Stimulated activated CD4-positive, alpha-beta T cell treated with anti-CD3 and anti-CD28 coated beads, TNF-alpha, amount 100 ng/mL, for 24 hours (primary cell): ENCODE measurements at places on chromosomes 3 and 15.

- no peak for DNase-seq
Observed at GRCh38 chr15:85631018-85631417, 163.7 kb downstream of the KLHL25 start.

- DNase-seq, result no peak
Observed at GRCh38 chr15:92651877-92652575, 3.5 kb downstream of the FAM174B start.

- no peak for DNase-seq
Observed at GRCh38 chr3:14283813-14284438, 105.3 kb downstream of the LSM3 start.

DNA sequence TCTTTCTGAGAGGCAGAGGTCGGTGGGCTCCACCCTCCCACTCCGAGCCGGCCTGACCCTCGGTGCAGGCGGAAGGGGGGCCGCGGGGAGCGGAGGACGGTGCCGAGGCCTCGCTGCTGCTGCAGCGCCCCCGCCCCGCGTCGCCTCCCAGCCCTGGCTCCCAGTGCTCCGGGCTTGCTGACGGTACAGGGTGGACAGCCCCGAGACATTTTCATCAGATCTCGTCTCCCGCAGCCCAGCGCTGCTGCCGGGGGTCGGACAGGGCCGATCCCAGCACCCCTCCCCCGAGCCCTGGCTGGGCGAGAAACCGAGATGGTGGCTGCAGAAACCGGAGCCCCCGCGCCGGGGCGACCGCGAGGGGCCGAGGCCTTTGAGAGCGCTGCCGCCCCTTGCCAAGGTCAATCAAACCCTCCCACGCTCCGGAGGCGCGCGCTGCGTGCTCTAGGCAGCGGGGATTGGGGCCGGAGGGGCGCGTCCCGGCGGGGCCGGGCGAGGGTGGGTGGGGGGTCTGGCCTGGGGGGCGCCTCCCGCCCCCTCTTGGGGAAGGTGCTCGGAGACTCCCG, 42.5 kb downstream of the EPHB3 start:
- no peak for DNase-seq

DNA sequence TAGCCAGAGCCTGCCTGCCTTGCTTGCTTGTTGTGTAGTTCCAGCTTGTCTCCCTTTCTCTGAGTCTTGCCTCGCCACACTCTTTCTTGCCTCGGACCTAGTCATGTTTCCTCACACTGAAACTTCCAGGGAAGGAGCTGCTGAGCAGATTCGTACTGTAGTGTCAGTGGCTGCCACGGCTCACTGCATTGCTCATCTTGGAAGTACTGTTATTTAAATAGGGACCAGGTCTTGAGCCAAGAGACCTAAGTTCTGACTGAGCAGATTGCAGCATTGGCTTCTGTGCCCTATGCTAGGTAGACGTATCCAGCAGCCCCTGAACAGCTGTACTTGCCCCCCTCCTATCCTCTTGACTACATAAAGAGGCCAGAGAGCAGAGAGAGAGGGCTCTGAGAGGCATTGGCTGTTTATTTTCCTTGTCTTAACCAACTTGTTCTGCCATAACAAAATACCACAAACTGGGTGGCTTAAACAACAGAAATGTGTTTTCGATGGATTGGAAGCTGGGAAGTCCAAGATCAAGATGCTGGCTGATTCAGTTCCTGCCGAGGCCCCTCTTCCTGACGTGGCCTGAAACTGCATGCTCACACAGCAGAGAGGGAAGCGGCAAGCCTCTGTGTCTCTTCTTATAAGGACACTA, 5.8 kb upstream of the RARRES1 start:
- no peak for DNase-seq

DNA sequence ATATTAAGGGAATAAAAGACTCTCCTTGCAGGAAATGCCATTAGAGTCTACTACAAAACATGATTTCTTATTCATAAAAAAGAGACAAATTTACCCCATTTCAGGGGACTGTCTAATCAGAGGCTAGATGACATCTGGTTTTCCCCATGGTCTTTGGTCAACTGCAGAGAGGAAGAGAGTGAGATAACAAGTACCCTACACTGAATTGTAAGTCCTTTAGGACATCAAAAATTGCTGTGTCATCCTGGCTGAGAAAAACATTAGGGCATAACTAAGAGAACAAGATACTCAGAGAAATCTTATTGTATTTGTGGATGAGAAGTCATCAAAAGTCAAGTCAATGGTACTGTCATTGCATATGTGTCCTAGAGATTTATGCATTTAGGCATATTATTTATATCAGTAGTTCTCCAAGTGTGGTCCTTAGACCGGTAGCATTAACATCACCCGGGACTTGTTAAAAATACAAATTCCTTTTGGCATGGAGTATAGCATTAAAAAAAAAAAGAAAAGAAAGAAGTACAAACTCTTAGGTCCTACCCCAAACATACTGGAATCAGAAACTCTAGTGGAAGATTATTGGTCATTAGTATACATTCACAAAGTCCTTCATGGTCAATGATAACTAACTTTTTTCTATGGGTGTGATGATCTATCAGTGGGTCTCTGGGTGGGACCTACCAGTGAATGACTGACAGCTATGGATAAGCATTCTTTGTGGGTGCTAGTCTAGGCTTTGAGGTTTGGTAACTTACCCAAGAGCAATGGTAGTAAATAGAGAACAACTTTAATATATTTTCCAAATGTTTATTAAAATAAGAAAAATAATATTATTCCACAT, 29.0 kb upstream of the TBC1D5 start:
- DNase-seq, result no peak

DNA sequence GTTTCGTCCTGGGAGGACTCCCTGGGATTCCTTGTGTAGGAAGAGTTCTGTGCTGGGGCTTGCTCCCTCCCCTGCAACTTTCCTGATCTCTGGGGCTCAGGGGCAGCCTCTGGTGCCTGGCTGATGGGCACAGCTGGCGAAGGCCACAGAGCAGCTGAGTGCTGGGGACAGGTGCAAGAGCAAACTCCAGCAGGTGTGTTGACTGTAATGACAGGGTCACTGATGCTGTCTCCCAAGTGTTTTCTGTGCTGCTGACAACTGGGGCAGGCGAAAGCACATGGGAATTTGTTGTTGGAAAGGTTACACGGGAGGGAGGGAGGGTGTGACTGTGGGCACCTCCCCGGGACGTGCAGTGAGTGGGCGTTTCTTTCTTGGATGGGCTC, 21.6 kb downstream of the CPN2 start:
- DNase-seq, result no peak

DNA sequence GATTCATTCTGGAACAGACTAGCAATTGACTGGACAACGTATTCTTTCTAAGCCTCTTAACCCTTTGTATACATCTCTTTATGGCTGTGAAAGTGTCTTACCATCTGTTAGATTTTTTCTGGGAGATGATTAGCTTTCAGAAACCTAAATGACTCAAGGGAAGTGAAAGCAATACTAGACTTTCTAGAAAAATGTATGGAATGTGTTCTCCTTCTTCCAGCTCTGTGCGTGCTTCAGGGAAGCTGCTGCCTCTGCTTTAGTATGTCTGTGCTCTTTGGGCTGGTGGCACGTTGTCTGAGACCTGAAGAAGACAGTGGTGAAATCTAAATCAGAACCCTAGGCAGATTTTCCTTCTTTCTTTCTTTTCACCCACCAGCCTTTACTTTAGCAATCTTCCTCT, 89.5 kb downstream of the ITPR1 start:
- no peak for DNase-seq

GRCh38 chr3:33067484-33067883, 29.5 kb downstream of the GLB1 start:
- DNase-seq, result no peak

DNA sequence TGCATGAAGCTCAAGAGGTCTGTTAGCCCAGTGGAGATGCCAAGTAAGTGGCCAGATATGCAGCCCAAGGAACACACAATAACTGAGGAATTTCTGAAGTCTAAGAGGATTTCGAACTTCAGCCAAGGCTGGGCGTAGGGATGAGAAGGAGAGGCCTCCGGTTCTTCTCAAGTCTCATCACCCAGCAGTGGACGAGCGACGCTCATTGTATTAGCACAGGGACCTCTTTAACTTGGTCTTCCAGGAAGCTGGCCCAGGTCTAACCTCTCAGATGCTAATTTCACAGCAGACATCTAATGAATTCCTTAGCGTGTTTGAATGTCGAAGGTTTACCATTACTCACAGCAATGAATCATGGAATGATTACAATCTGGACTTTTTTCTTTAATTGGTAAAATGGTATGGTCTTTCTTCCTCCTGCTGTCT, 85.0 kb downstream of the HES1 start:
- no peak for DNase-seq

DNA sequence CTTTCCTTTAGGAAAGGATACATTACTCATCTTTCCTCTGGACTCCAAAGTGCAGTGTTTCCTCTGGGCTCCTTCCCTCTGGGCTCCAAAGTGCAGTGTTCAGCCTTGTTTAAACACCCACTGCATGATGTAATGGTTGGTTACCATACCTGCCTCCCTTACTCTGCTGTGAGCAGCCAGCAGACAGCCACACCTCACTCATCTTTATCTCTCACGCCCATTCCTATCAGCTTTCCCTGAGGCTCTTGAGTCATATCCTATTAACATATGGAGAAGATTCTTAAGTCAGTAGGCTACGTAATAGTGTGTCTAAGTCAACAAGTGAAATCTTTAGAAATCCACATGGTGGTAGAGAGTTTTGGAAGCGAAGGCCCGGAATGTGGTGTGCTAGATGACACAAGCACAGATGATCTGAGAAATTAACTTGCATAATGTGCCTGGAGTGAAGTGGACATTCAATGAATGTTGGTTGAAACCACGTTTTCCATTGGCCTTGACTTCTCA, 97.2 kb upstream of the CTNNB1 start:
- DNase-seq, result no peak

GRCh38 chr15:98946301-98947255, 61.0 kb downstream of the PGPEP1L start:
- no peak for DNase-seq

GRCh38 chr3:69665026-69665737, 74.1 kb upstream of the MITF start:
- DNase-seq, result no peak

DNA sequence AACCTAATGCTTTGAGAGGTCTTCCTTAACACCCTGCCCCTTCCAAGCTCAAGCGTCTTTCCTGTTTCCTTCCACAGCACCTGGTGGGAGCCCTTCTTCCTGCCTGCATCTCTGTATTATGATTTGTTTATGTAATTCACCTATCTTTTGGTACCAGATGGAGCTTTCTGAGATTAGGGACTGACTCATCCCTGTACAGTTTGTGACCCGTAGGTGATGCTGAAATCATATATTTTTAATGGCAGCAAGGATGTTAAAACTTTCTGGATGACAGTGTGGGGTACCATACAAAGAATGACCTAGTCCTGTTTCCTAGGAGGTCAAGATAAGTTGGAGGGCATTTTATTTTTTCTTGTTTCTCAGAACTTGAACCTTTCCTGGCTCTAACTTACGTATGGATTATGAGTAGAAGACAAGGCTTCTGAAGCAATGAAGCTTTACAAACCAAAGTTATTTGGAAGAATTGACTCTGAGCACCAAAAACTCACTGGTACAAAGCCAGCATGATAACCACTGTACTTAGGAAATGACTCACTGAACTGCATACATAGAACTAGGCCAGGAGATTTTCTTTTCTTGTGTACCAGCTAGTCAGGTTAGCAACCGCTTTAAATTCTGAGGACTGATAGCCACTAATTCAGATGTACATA, 46.6 kb downstream of the HHLA2 start:
- no peak for DNase-seq

DNA sequence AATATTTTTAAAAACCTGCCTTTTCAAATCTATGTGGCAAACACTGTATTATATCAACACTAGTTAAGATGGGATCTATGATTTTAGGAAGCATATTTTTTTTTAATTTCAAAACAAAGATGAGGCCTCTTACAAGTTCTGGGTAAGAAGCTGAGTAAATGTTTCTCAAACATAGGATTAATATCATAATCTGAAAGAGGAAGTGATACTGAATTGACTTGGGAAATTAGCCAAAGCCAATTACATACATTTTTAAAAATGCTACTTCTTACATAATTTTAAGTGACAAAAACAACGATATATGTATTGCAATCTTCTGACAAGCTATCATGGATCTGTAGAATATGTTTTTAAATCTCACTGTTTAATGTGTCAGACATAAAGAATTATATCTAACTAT, 135.1 kb upstream of the UBP1 start:
- no peak for DNase-seq

GRCh38 chr3:52311576-52312119, 4.5 kb upstream of the DNAH1 start:
- no peak for DNase-seq

- no peak for DNase-seq
Observed at GRCh38 chr15:51496246-51496645, 126.3 kb downstream of the DMXL2 start.

GRCh38 chr15:55277116-55277564, 12.5 kb downstream of the RAB27A start:
- no peak for DNase-seq

DNA sequence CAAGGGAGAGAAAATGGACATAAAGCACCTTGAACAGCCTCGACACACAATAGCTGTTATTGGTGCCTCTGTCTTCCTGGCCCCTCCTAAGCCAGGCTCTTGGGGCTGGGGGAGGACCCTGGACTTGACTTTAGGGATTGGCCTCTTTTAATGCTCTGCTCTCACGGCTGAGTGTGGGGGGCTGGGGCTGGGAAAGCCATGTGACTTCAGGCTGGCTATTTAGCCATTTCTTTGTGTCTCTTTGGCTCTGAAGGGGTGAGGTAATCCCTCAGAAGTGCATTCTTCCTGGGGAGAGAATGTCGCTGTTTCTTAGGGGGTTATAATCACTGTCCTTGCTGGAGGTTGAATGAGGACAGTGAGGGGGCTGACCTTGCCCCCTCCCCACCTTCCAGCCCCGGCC, 26.2 kb downstream of the MAGEF1 start:
- DNase-seq, result no peak

GRCh38 chr3:67558426-67558825, 96.0 kb downstream of the SUCLG2 start:
- no peak for DNase-seq

GRCh38 chr3:21330293-21330692, 420.7 kb downstream of the ZNF385D start:
- DNase-seq, result no peak

DNA sequence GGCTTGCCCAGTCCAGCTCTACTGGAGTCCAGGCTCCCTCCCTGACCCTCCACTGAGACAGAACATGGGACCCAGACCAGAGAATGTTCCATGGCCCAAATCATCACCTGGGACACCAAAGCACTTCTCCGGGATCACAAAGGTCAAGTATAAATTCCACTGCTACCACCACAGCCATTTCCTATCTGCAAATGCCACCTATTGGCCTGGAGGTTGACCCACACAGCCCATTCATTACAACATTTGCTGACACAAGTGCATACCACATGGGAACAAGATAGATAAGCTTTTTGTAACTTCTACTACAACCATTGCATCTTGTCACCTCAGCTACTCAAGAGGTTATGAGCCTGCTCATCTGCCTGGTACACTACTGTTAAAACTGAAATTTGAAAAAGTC, 126.8 kb upstream of the NECTIN3 start:
- DNase-seq, result no peak

GRCh38 chr3:44340058-44340395, 1.5 kb downstream of the TCAIM start:
- DNase-seq, result no peak

DNA sequence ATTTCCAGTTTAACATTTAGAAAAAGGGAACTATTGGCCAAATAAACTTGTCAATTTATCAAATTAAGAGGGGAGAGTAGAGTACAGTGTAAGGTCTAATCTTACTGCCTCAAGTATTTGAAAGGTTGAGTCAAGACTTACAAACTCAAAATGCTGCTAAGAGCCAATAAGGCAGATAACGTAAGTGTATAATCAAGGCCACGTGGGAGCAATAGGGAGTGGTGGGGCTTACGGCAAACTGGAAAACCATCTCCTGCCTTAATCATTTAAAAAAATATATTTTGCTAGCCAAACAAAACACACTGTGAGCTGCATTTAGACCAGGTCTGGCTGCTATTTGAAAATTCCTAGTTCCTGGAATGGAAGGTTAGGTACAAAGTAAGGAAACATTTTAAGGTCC, 107.3 kb upstream of the FRMD4B start:
- no peak for DNase-seq
